Activated CD8-positive, alpha-beta memory T cell treated with anti-CD3 and anti-CD28 coated beads for 4 hours (primary cell): ENCODE measurements at places on chromosomes 3 and 15.

DNA sequence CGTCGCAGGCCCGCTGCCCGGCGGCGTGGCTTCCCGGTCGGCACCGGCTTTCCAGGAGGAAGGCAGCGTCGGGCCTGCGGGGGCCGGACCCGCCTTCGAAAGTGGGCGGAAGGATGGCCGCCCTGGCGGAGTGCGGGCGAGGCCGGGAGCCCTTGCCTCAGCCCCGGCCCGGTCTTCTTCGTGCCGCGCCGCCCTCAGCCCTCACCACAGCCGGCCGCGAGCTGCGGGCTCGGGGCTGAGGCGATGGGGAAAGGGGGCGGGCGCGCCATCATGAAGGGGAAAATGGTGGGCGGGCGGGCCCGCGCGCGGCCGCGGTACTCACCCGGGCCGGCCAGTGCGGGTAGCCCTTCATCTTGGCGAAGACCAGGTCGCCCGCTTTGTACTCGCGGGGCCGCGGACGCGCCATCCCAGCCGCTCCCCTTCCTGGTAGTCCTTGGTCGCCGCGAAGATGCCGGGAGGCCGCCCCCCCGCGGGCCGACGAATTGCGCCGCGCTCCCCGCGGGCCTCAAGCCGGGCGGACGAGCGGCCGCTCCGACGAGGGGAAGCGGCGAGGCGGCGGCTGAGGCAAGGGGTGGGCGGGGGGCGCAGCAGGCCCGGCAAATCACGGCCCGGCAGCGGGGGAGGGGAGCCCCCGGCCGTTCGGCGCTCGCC is 489 bp downstream of the HDGFL3 start:
- no peak for DNase-seq

GRCh38 chr3:177519588-177519987 is 322.3 kb upstream of the TBL1XR1 start:
- no peak for DNase-seq

GRCh38 chr15:63202861-63203260 is 13.5 kb downstream of the RAB8B start:
- DNase-seq = no peak

DNA sequence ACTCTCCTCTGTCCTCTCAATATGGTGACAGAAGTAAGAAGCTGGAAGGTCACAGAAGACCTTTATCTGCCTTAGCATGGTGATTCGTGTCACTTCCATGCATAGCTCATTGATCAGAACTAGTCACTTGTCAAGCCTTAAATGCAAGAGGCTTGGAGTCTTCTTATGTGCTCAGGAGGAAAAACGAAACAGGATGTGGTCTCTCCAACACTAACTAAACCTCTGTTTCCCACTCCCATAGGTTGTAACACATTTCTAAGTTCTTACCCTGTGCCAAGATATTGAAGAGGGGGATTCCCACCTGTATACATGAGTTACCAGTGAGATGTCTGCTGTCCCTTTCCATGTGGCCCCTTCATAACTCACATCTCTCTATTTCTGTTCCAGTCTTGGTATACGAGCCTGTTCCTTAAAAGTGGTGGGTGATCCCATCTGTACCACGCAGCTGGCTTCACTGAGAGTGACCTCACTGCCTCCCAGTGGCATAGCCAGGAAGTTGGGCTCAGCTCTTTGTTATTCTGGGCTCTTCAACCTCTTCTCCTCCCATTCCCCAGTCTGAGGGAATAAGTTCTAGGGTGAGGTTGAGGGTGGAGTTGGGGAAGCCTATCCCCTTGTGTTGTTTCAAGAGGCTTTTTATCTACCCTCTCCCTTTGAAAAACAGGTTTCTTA is 203.2 kb upstream of the PPP2R3A start:
- no peak for DNase-seq

DNA sequence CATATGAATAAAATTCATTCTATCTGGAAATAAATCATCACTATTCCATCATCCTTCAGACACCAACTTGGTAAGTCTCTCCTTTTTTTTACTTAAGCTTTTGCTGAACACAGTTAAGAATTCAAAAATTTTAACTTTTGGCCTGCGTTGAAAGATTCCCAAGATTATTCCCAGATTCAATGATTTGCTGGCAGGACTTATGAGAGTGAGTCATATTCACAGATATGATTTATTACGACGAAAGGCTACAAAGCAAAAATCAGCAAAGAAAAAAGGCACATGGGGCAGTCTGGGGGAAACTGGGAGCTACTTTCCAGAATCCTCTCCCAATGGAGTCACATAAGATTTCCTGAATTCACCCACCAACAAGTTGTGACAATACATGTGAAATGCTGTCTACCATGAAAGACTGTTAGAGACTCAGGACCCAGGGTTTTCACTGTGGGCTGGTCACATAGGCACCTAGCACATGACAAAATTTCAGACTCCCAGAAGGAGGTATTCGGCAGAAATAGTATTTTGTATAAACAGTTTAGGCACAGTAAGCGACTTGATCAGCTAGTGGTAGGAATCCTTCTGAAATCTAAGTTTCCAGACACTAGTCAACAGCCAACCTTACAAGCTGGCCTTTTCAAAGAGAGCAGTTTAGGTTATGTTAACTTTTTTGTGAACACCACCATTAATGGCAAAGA is 82.1 kb downstream of the DLG1 start:
- no peak for DNase-seq

- DNase-seq = no peak
Observed at GRCh38 chr15:31905054-31905453, 125.3 kb upstream of the CHRNA7 start.

GRCh38 chr3:53819163-53819868 is 26.9 kb downstream of the CHDH start:
- no peak for DNase-seq

DNA sequence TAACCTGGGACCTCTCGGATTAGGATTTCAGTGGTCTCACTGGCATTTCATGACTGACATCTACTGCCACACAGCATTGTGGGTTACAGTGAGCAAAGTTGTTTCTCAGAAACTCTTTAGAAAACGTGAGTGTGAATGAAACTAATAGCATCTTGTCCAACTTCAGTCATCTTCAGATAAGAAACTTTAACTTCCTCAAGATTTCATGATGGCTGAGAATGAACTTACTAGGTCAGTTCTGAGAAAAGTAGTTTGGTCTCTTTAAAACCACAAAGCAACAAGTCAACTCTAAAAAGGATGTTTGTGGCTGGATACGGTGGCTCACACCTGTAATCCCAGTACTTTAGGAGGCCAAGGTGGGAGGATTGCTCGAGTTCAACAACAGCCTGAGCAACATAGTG is 14.2 kb upstream of the HOMER2 start:
- DNase-seq = no peak

DNA sequence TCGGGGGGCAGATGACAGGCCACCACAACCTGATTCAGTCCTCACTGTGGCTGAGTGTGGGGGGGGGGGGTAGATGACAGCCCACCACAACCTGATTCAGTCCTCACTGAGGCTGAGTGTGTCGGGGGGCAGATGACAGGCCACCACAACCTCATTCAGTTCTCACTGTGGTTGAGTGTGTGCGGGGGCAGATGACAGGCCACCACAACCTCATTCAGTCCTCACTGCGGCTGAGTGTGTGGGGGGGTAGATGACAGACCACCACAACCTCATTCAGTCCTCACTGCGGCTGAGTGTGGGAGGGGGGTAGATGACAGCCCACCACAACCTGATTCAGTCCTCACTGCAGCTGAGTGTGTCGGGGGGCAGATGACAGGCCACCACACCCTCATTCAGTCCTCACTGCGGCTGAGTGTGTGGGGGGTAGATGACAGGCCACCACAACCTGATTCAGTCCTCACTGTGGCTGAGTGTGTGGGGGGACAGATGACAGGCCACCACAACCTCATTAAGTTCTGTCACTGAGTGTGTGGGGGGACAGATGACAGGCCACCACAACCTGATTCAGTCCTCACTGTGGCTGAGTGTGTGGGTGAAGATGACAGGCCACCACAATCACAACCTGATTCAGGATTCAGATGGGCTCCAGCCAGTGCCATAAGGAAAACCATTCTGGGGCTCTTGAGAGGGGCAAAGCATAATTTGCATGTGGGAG is 16.9 kb downstream of the ZNF717 start:
- no peak for DNase-seq

GRCh38 chr3:88141458-88142083 is 8.2 kb upstream of the C3orf38 start:
- DNase-seq = no peak

GRCh38 chr3:40985195-40985594 is 214.1 kb upstream of the CTNNB1 start:
- no peak for DNase-seq

GRCh38 chr15:69493406-69493805 is 40.8 kb downstream of the RPLP1 start:
- no peak for DNase-seq

GRCh38 chr3:112845772-112846171 is 892 bp downstream of the CD200R1L start:
- no peak for DNase-seq

- DNase-seq = no peak
Observed at GRCh38 chr3:184727357-184728009, 15.6 kb upstream of the MAGEF1 start.

DNA sequence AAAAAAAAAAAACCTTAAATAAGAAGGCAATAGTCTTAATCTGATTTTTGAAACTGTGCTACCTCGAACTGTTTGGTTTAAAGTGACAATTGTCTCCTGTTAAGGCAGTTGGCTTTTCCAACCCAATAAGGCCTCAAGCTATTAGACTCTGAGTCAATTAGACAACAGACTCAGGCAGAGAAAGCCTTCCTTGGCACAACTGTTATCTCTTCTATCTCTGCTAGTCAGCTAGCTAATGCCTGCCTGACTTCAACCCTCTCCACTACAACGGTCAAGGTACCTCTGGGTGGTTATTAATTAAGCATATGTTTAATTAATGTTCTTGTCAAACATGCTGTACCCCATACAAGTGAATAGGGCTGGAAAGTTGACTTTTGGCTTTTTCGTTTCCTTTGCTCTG is 110.2 kb upstream of the NLGN1 start:
- DNase-seq = no peak

DNA sequence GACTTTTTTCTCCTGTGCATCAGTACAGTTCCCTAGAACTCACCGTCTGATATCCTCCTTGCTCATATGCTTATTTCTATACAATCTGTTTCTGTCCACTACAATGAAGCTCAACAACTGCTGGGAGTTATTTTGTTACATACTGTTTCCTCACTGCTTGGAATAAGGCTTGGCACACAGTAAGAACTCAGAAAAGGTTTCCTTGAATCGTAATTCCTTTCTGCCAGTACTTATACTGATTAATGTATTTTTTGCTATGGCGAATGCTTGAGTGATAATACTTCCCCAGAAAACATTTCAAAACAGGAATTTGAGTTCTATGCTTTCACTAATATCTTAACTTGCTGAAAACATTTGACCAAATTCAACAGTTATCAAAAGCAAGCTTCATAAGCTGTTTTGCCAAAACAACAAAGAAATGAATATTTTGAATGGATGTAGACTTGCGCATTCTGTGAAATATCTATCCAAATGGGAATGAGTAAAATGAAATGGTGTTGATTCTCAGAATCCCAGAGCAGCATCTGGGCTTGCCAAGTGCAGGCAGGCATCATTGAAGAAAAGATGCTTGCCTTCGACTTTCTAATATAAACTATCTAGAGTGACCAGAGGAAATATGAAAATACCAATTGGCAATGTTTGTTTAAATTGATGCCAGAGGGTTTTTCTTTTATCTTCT is 286.3 kb downstream of the RAP2B start:
- DNase-seq = no peak

GRCh38 chr15:66883284-66883911 is 181.4 kb downstream of the SMAD6 start:
- no peak for DNase-seq

DNA sequence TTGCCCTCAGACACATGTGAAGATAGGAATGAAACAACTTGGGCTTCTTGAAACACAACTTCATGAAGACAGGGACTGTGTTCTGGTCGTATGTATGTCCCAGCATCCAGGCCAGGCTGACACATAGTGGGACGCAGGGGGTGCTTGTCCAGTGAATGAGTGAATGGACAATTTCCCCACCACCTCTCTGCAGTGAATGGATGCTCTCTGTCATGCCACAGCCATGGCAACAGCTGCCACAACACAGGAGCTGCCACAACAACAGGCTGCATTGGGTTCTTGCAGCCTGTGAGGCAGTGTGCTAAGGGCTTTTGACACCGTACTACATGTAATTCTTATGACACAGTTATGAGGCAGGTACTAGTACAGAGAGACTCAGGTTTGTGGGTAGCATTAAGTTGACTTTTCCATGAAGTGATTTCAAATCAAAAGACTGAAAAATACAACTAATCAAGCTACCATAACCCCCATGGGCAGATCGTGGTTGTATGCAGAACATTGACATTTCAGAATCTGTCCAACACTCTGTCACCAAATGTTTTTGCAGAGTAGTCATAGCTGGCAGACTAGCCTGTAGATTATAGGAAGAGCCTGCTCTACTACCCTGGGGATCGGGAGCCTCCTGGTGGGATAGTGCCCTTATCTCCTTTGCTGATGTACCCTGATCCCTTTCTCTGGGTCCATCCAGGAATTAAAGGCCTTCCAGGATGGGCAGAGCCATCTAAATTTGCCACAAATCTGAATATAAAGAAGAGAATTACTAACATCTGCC is 40.8 kb downstream of the CLSTN2 start:
- DNase-seq = no peak

- DNase-seq = no peak
Observed at GRCh38 chr15:92623435-92623834, 32.1 kb downstream of the FAM174B start.

DNA sequence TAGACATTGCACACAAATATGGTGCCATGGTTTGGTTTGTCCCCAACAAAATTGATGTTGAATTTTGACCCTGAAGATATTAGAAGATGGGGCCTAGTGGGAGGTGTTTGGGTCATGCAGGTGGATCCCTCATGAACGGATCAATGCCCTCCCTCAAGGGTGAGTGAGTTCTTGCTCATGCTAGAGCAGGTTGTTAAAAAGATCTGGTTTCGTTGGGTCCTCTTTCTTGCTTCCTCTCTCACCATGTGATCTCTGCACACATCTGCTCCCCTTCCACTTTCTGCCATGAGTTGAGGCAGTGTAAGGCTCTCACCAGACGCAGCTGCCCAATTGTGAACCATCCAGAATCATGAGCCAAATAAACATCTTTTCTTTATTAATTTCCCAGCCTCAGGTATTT is 87.8 kb upstream of the MDFIC2 start:
- no peak for DNase-seq

- no peak for DNase-seq
Observed at GRCh38 chr3:140151321-140151720, 216.3 kb downstream of the CLSTN2 start.
